ENCODE measurements at places on chromosomes 4 and X. TPM values are rescaled to one million over a fixed set of nuclear protein-coding genes. Genes with fewer than 3 reads are reported as not detected.

Gene MAGEB2
- total RNA-seq, result not detected

Gene PABPC4L
- total RNA-seq, result under 0.01 TPM

Gene OTUD6A
- total RNA-seq, result not detected

Gene RP2
- 16.6 TPM for total RNA-seq

Gene WNK3
- total RNA-seq, result 0.51 TPM

Gene TSC22D3
- 84.7 TPM for total RNA-seq

Gene MAML3
- total RNA-seq, result 0.79 TPM

Gene DACH2
- 0.26 TPM for total RNA-seq

Gene APLN
- total RNA-seq, result under 0.01 TPM

- DNase-seq, result peak; percentile 5
These were observed 249.3 kb upstream of the PRKX start for GRCh38 chrX:3962511-3963311.

- DNase-seq, result peak; percentile 86
These were observed 129.1 kb downstream of the COL4A6 start for GRCh38 chrX:108309144-108309543.

DNA sequence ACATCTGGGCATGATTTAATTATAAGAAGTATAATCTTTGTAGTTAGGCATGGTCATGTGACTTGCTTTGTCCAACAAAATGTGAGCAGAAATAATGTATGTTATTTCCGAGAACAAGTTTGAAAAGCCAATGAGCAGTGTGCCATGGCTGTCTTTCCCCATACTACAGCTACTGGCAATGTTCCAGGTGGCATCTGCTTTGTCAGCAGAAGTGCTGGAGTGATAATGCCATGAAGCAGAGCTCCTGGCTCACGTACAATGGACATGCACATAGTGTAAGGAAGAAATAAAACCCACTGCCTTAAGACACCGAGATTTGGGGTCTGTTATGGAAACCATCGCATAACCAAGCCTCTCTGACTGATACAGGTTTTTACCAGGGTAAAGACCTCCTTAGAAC lies 212.6 kb upstream of the RASGEF1B start:
- DNase-seq, result no peak

GRCh38 chrX:125673758-125674157 lies 354.1 kb downstream of the TEX13C start:
- DNase-seq, result no peak

GRCh38 chr4:122305853-122306252 lies 73.0 kb upstream of the ADAD1 start:
- no peak for DNase-seq

GRCh38 chr4:166257891-166258290 lies 384.9 kb downstream of the TLL1 start:
- no peak for DNase-seq

- DNase-seq, result peak; percentile 5
These were observed 50.9 kb upstream of the TAB3 start for GRCh38 chrX:30939928-30940327.

GRCh38 chr4:145189981-145190380 lies 9.6 kb upstream of the OTUD4 start:
- no peak for DNase-seq

GRCh38 chr4:146762016-146762415 lies 123.3 kb downstream of the POU4F2 start:
- no peak for DNase-seq

GRCh38 chr4:98747393-98748091 lies 89.1 kb upstream of the TSPAN5 start:
- no peak for DNase-seq

DNA sequence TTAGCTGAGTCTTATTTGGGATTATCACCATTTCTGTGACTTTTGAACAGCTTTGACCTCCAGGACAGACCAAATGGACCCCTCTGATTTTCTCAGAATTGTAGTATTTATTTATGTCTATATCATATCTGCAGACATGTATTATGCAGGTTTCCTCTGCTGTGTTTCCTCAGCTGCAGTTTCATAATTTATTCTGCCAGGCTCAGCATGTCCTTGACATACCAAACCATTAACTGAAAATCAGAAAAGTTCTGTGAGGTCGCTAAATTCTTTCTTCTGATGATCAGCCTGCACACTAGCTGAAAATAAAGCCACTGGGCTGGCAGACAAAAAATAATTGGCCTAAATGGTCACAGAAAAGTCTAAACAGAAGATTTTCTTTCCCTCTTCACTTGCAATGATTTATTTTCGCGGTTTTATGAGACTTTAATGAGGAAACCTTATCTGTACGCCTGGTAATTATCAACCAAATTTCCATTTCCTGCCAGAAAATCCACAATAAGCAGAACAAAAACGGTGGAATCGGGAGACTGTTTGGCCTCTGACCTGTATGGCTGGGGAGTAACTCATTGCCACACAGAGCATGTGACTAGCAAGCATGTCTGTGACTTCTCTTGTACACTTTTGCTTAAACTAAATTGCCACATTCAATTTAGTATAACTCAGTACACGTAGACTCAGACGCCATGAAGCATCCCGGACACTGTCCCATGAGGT lies 150.9 kb downstream of the ENPP6 start:
- DNase-seq, result no peak

DNA sequence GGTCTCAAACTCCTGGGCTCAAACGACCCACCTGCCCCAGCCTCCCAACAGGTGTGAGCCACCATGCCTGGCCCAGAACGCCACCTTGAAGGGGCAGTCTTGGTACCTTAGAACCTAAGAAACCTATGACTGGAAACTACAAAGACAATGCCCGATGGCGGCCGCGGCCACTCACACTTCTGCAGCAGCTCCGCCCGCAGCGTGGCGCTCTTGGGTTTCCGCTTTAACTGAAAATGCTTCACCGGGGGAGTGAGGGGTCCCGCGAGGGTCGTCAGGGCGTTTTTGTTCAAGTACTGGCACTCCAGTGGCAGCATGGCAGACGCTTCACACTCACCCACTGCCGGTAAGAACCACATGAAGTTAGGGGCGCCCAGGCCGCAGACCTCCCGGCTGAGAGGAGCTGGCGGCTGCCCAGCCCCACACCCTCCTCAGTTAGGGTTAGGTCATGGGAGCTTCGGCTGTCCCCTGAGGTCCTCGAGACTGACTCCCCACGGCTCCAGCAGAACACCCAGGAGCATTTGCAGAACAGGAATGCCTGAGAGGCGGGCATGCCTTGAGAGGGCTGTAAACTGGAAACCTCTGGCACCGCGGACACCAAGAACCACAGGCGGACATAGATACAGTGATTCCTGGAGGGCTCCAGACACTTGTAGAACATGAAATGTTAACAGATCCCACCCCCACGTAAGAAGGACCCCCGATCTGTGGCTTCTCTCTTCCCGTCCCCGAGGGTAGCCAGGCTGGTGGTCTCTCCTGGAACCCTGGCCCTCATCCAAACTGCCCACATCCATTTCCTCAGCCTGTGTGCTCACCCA lies 19.0 kb downstream of the NELFA start:
- no peak for DNase-seq

DNA sequence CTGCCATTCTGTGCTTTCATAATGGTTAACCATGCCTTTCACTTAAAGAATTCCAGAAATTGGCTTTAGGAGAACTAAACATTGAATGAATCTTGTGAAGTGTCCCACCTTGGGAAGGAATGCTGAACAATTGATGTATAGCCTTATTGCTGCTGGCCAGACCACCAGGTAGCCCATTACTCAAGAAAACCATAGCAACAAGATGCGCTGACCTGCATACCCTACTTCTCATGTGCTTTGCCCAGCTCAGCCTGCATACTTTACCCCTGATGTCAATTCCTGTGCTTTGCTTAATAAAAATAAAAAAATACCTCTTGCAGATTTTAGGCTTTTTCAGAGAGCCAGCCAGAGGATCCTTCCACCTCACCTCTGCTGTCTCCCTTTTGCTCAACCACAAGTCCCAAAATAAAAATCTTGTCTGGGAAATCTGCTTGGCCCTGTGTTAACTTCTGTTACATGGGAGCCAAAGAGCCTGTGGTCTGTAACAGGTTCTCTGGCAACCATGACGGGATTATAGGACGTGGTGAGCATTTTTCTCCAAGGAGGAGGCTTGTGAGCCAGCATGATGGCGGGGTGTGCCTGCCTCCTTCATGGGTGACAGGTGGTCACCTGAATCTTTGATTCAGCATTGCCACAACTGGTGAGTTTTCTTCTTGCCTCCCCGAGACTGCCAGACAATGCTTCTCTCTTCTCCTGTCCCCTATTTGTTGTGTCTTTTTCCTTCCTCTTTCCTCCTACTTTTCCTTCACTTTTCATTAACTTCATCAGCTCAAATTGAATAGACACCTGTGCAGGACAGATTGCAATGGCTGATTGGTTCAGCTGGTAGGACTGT lies 106.8 kb downstream of the ARSJ start:
- no peak for DNase-seq

DNA sequence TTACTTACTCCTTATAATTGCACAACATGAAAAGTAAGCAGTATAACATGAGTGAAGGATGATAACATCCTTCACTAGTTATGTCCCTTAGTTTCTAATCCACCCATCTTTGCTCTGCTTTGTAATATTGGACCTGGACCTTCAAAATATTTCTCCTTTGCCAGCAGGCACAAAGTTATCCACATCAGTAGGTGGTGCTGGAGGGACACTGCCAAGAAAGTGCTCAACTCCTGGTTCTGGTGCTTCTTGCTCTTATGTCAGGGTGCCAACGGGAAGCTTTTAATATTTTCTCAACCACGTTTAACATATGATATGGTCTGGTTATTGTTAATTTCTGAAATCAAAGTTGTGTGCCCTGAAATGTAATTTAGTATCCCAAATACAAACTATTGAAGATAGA lies 49.1 kb downstream of the TMEM165 start:
- DNase-seq, result peak; percentile 26

DNA sequence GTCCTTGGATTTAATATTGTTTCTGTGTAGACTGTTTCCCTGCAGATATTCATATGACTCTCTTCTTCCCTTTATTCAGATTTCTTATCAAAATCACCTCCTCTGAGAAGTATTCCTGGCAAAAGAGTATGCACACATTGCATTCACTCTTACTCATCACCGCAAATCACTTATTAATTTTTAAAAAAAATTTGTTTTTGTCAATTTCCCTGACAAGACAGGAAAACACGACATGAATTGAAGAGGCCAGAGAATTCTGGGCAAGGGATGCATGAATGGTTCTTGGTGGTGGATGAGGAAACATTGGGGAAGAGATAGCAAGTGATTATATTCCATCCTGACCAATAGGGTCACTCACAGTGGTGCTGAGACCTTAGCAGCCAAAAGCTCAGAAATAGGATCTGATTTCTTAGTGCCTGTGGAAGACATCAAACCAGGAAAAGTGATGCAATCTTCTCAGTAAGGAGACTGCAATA lies 522.5 kb upstream of the AGA start:
- no peak for DNase-seq

GRCh38 chr4:106273831-106274230 lies 42.2 kb downstream of the TBCK start:
- DNase-seq, result no peak

GRCh38 chr4:152107736-152108500 lies 347.1 kb upstream of the GATB start:
- DNase-seq, result no peak

- no peak for DNase-seq
These were observed 644.1 kb upstream of the TENM3 start for GRCh38 chr4:181599134-181599533.
